ENCODE measurements at places on chromosomes 13 and 19. TPM values are rescaled to one million over a fixed set of nuclear protein-coding genes. Genes with fewer than 3 reads are reported as not detected.

SNRPD2 gene
- 251 TPM for total RNA-seq

SLITRK1 gene
- not detected for total RNA-seq

KLK13 gene
- total RNA-seq, result not detected

ZFP82 gene
- total RNA-seq, result 3.8 TPM

ECSIT gene
- 99.4 TPM for total RNA-seq

CYP2A6 gene
- not detected for total RNA-seq

PDE4A gene
- 13.5 TPM for total RNA-seq

SPACA6 gene
- 17.1 TPM for total RNA-seq

GRCh38 chr13:31742097-31742734 lies 2.9 kb downstream of the RXFP2 start:
- DNase-seq, result peak; percentile 49

DNA sequence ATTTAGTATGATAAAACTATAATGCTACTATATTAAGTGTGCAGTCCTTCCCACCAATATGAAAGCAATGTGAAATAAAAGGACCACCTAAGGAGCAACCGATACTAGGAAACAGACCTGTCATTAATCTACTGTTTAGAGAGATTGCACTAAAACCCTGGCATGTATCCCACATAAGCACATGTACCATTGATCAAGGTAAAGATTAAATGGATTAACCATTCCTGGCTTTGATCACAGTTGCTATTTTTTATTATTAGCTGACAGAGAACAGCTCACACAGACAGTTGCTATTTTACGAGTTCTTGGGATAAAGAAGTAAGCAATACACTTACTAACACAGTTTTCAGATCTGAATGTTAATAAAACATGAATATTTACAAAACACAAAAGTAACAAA lies 57.7 kb upstream of the ZDHHC20 start:
- no peak for DNase-seq

- DNase-seq, result peak; percentile 82
Measured at GRCh38 chr13:36163809-36164308, 32.7 kb upstream of the DCLK1 start.

GRCh38 chr19:28486473-28486872 lies 726.5 kb downstream of the UQCRFS1 start:
- no peak for DNase-seq

- peak; percentile 65 for DNase-seq
Measured at GRCh38 chr19:35673121-35673804, 6.9 kb downstream of the UPK1A start.

GRCh38 chr13:43374621-43375020 lies 351.2 kb downstream of the DNAJC15 start:
- no peak for DNase-seq

GRCh38 chr19:33841685-33842084 lies 45.0 kb downstream of the KCTD15 start:
- DNase-seq, result no peak

GRCh38 chr13:34933349-34933748 lies 8.7 kb upstream of the NBEA start:
- no peak for DNase-seq

- no peak for DNase-seq
Measured at GRCh38 chr19:33926306-33926705, 129.6 kb downstream of the KCTD15 start.

GRCh38 chr19:46913198-46913851 lies 52.5 kb downstream of the ARHGAP35 start:
- no peak for DNase-seq

- DNase-seq, result no peak
Measured at GRCh38 chr19:39212375-39212742, 8.3 kb upstream of the SYCN start.

DNA sequence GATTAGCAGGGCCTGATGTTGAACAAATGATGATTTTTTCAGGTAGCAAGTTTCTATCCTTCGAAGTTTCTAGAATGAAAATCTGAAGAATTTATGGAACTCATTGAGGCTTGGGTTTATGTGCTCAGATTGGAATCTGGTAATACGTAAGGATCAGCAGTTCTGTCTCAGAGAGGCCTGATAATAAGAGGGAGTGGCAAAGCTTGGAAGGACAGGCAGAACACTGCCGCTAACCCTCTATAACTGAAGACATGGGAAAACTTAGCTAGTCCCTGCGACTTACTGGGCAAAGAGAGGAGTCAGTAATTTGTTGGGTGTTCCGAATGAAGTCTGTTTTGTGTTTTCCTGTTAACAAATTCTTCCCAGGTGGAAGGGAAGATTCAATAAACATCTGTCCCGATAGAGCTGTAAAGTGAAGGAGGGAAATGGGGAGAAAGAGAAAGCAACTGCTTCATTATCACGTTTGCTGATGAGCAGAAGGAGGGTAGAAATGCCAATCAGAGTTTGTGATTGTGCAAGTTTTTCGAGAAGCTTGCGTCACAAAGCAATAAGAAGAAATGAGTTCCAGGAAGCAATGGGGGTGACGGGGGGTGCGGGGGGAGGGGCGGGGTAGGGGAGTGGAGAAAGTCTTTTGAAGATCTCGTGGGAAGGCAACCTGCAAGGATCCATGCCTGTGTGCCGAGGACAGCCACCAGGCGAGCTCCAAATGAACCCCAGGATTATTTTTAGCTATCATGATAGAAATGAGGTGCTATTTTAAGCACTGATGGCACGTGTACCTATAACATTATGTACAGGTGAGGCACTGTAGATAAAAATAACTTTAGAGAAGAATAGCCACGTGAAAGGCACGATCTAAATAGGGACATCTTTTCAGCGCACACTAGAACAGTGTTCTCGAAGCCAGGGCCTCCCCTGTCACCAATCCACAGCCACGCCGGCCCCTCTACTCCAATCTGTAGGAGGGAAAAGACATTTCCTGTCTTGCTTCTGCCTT lies 224.1 kb downstream of the FGF9 start:
- DNase-seq, result no peak

- DNase-seq, result no peak
Measured at GRCh38 chr13:44199627-44200207, 173.9 kb upstream of the SERP2 start.

- DNase-seq, result no peak
Measured at GRCh38 chr13:22700246-22700887, 480.4 kb upstream of the SGCG start.

- no peak for DNase-seq
Measured at GRCh38 chr19:6718111-6718740, 2.2 kb downstream of the C3 start.

DNA sequence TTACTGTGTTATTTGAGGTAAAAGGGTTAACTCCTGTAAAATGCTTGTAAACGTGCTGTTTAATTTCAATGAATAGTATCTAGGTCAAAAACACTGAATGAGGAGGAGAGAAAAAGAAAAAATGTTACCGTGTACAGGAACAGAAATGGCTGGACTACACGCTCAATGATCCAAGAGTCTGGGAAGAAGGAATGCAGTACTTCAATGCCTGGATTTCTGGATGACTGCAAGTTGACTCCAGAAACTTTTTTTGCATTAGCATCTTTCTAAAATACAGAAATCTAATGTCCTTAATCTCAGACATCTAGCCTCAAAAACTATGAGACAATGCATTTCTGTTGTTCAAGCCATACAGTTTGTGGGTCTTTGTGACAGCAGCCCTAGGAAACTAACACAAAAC lies 17.4 kb upstream of the IPO5 start:
- no peak for DNase-seq

- no peak for DNase-seq
Measured at GRCh38 chr19:43789029-43789428, 8.3 kb upstream of the KCNN4 start.

DNA sequence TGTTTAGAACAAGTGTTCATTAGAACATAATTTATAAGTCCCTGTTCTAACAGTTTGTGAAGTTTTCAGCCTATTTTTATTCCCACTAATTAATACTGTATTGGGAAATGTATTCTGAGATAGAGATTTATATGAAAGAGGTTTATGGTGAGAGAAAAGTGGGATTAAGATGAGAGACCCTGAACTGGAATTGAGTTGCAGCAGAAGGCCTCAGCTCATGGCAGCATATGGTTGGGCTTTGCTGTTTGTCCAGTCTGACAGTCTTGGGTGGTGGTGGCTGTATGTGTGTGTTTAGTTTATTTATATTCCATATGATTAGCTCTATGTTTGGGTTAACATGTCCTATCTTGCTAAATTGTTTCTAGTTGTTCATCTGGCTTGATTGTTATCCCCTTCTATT lies 575.1 kb downstream of the SLITRK5 start:
- no peak for DNase-seq

GRCh38 chr13:36548129-36548528 lies 115.8 kb downstream of the CCNA1 start:
- DNase-seq, result no peak

DNA sequence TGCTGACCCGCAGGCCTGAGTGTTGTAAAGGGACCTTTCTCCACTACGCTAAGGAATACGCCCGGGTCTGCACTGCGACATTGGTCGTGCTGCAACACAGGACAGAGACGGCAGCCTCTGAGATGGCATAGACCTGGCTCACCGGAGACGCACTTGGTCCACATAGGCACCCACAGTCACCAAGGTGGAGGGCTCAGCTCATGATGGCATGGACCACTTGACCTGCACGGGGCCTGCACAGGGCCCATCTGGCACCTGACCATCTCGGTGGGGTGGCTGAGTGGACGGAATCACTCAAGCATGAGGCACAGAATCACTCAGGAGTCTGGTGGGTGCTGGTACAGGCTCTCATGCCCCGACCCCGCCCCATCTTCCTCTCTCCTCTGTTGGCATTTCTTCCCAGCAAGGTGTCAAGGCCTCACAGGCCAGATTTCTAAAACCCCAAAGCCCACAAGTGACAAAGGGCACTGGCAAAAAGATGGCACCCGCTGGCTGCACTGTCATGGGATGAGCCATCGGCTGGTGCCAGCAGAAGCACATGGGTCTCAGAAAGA lies 45.9 kb downstream of the TSHZ3 start:
- DNase-seq, result no peak

GRCh38 chr19:51607920-51608562 lies 22.2 kb downstream of the SIGLEC5 start:
- peak; percentile 82 for DNase-seq

Measured in left cardiac atrium (tissue), 4 donors.